ENCODE measurements at places on chromosomes 5 and 9. TPM values are rescaled to one million over a fixed set of nuclear protein-coding genes. Genes with fewer than 3 reads are reported as not detected.

The NOXA1 gene
- 8.4 TPM for total RNA-seq

The SLC1A3 gene
- total RNA-seq, result 0.37 TPM

DNA sequence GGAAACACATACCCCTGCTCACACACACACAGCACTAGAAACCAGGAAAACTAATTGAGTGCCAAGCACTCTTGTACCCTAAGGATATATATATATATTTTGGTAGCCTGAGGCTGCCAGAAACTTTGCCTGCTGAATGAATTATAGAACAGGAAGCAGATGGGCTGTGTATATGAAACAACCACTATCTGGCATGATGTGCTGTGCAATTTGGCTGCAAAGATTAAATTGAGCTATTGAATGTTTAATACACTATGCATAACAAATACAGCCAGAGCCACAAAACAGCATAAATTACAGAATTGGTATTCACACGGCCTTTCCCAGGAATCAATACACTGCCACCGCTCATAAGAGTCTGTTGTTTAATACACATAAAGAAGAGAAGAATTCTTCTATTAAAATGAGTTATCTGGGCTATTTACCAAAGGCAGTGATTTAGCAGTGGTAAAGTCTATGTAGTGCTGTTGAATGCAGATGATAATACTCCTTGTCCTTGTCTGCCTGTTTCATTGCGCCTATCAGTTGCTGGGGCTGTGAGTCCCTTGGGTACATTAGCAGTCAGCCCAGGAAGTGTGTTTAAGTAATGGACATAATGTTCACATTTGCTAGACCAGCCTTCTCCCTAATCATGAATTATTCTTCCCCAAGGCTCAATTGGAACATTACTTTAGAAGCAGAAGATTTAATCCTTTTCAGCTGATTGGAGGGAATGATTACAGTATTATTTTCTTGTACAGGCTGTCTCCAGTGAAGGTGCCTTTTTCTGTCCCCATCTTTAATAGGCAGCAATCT, 294.3 kb downstream of the TLE1 start:
- H3K36me3 ChIP-seq, result no peaks in the 10 kb centered on the region
- H3K27me3 ChIP-seq, result no peaks in the 10 kb centered on the region
- no peak overlapping the region for H3K27ac ChIP-seq
- H3K4me1 ChIP-seq, result no peaks in the 10 kb centered on the region

DNA sequence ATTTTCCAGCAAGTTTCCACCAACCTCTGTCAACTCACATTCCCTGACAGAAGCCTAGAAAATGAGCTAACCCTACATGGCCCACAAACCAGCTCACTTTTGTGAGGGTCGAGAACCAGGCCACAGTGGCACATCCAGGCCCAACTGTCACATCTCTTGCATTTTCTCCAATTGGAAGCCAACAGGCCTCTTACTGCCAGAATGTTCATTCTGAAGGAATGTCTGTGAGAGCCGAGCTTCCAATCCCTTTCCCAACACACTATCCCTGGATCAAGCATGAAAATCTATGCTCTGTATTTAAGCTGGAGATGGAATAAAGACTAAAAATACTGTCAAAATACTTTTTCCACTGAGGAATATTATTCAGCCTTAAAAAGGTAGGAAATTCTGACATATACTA, 20.0 kb downstream of the MARCHF3 start:
- no peak overlapping the region for H3K4me3 ChIP-seq
- no peaks in the 10 kb centered on the region for H3K27me3 ChIP-seq
- H3K36me3 ChIP-seq, result peaks cover 2% of the 10 kb centered on the region
- DNase-seq, result no peak

DNA sequence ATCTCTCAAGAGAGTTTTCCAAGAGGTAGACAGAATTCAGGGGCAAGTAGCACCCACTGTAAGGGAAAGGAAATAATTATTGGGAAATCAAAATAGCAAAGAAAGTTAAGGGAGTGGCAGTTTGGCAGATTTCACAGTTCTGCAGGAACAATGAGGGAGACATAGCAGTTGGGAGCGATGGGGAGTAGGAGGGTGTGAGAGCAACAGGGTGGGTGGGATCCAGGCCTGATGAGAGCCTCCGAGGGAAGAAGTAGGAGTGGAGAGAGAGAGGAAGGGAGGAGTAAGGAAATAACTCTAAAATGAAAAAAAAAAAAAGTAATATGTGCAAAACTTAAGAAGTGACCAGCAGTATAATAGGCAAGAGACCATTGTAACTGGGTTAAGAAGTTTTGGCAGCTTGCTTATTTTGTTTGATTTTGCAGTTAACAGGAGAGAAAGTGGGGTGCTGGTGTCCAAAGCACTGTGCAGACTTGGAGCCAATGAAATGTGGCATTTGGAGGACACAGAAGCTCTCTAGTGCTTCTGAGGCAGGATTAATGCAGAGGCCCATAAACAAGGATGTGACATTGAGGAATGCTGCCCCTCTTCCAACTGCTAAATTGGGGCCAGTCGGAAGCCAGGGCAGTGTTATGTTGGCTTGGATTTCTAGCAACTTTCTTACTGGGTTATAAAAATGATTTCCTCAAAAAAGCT, 10.2 kb downstream of the TNFAIP8 start:
- no peak for DNase-seq
- no peaks in the 10 kb centered on the region for H3K36me3 ChIP-seq
- H3K27ac ChIP-seq, result peak overlapping the region; percentile 79
- H3K4me1 ChIP-seq, result peaks cover 93% of the 10 kb centered on the region
- no peak overlapping the region for H3K4me3 ChIP-seq
- no peaks in the 10 kb centered on the region for H3K27me3 ChIP-seq

DNA sequence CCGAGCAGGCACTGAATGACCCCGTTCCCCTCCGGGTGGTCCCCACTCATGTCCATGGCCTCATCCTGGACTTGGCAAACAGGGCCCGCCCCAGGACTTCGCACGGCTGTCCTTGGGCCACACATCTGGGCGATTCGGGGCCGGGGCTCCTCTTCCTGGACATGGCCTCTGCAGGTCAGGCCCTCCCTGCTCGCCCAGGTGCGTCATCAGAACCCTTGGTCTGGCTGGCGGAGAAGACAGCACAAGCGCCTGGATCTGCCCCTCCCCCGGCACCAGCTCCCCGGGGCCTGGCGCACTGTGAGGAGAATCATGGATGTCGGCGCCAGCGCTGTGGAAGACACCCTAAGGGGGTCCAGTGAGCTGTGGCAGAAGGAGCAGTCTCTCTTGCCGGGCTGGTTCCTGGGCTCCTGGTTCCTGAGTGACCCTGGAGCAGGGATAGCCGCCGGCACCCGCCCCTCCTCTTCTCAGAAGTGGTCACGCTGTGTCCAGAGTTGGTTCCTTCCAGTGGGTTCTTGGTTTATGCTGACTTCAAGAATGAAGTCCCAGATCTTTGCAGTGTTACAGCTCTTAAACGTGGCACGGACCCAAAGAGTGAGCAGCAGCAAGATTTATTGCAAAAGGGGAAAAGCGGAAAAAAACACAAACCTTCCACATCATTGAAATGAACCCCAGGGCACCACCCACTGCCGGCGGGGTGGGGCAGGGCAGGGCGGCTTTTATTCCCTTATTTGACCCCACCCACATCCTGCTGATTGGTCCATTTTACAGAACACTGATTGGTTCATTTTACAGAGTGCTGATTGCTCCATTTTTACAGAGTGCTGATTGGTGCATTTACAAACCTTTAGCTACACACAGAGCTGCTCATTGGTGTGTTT, 25.9 kb upstream of the SLC12A7 start:
- no peak overlapping the region for H3K4me3 ChIP-seq
- H3K27me3 ChIP-seq, result peaks cover 10% of the 10 kb centered on the region
- H3K36me3 ChIP-seq, result no peaks in the 10 kb centered on the region
- H3K4me1 ChIP-seq, result peaks cover 48% of the 10 kb centered on the region
- no peak for DNase-seq
- no peak overlapping the region for H3K27ac ChIP-seq

DNA sequence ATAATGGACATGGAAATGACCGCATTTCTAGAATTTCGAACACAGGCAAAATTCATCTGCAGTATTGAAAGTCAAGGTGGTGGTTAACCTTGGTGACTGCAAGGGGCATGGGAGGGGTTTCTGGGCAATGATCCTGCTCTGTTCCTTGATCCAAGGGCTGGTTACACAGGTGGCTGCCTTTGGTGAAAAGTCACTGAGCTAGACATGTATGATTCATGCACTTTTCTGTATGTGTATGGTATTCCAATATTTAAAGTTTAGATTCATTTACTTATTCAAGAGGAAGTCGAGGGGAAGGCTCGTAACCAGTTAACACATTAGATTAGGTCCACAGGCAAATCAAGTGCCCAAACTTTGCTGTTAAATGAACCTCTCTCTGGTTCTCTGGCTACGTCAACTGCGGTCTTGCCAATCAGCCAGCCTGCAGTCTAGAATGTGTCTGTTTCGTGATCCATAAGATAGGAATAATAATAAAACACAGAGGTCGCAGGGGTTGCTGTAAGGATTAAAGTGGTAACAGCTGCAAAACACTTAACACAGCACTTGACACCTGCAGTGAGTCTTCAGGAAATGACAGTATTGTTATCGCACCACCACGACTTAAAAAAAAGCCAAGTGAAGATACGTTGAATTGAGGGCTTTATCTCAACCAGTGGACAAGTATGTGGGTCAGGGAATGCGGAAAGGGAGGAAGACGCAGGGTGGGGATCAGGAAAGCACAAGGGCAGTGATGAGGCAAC, 92.5 kb downstream of the TLE1 start:
- no peak overlapping the region for H3K4me3 ChIP-seq
- H3K4me1 ChIP-seq, result peaks cover 65% of the 10 kb centered on the region
- no peaks in the 10 kb centered on the region for H3K27me3 ChIP-seq
- DNase-seq, result peak; percentile 50
- H3K36me3 ChIP-seq, result no peaks in the 10 kb centered on the region

- no peaks in the 10 kb centered on the region for H3K4me1 ChIP-seq
- no peaks in the 10 kb centered on the region for H3K27me3 ChIP-seq
- H3K36me3 ChIP-seq, result peaks cover 5% of the 10 kb centered on the region
- H3K4me3 ChIP-seq, result no peak overlapping the region
- DNase-seq, result no peak
- H3K27ac ChIP-seq, result no peak overlapping the region
These were observed 10.9 kb upstream of the TMEM161B start for GRCh38 chr5:88279584-88279983.

- no peaks in the 10 kb centered on the region for H3K27me3 ChIP-seq
- no peak overlapping the region for H3K4me3 ChIP-seq
- no peak for DNase-seq
- peaks cover 10% of the 10 kb centered on the region for H3K4me1 ChIP-seq
These were observed 7.0 kb downstream of the SCAMP1 start for GRCh38 chr5:78367318-78367991.

DNA sequence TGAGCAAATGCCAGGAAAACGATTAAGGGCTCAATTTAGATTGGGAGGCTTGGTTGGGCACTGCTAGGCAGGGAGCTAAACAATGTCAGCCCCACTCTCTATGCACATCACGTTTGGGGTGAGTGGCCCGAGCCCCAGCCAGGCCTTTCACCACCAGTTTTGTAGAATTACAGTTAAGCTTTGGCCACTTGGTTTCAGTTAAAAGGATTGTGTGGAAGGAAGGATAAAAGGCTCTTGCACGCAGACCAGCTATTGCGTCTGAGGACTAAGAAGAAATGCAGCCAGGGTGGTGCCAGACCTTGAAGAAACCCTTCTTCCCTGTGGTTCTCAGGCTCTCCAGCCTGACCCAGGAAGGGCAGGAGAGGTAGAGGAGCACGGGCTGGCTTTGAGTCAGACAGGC, 125.3 kb upstream of the SLC44A1 start:
- no peaks in the 10 kb centered on the region for H3K36me3 ChIP-seq
- peaks cover 20% of the 10 kb centered on the region for H3K4me1 ChIP-seq
- no peak for DNase-seq
- H3K27me3 ChIP-seq, result no peaks in the 10 kb centered on the region
- H3K27ac ChIP-seq, result no peak overlapping the region

All from B cell (primary cell).